ENCODE measurements at places on chromosomes 2 and 18.

GRCh38 chr2:186724736-186725135 lies 30.9 kb downstream of the FAM171B start:
- DNase-seq: no peak

- no peak for DNase-seq
These were observed 621.9 kb downstream of the XIRP2 start for GRCh38 chr2:167510071-167510759.

DNA sequence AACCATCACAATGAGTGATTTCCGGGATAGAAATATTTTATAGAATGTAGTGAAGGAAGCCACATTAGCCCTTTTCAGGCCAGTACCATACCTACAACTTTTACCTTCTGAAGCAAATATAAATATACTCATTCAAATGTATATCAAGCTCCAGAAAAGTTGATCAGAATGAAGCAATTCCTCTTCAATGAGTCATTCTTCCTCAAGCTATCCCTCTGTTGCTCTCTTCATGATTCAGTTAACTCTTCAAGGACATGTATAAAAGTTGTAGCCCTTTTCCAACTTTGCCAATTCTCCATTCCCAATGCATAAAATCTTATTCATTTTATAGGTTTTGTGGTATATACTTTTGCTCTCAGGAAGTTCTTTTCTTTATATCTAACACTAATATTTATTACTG lies 242.1 kb upstream of the RGPD4 start:
- DNase-seq: no peak

DNA sequence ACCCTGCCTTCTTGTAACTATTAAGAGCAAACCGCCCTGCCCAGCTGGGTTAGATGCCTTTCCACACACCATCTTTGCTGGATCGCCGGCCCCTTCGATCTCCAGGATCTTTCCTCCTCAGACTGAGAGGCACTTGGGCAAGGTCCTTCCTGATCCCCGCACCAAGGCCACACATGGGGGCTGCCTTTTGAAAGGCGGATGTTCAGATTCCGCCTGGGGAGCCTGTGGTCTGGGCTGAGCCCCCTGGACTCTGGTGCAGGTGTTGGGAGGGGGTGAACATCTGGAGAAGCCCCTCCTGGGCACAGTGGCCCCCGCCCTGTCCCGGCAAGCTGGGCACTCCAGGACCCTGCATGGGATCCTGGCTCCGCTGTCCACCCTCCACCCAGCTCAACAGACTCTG lies 135.4 kb upstream of the HDAC4 start:
- DNase-seq: no peak

GRCh38 chr2:161709428-161709827 lies 85.2 kb downstream of the SLC4A10 start:
- DNase-seq: no peak

DNA sequence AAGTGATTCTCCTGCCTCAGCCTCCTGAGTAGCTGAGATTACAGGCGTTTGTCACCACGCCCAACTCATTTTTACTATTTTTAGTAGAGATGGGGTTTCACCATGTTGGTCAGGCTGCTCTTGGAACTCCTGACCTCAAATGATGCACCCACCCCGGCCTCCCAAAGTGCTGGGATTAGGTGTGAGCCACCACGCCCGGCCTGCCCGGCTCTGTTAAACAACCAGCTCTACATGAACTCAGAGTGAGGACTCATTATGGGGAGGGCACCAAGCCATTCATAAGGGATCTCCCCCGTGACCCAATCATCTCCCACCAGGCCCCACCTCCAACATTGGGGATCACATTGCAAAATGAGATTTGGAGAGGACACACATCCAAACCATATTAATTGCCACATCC lies 8.8 kb downstream of the ATIC start:
- no peak for DNase-seq

GRCh38 chr2:159710601-159711180 lies 1.6 kb upstream of the MARCHF7 start:
- no peak for DNase-seq

DNA sequence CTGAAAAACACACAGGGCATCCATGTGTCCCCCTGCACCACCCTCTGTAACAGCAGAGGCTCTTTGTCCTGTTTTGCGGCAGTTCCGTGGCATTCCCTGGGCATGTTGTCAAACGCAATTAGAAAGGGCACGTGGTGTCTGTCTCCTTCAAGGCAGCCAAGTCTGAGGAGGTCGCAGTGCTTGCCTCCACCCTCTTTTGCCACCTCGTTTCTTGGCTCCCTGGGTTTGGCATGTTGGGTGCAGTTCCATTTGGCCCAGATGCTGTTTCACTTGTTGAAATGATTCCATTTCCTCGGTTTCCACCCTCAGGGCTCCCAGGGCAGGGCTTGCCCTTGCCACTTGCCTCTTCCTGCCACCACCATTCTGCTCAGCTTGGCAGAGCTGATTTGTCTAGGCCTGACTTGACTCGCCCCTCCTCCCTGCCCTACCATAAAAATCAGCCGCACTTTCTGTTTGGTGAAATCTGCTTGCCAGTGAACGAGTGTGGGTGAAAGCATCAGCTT lies 12.4 kb downstream of the CCL20 start:
- peak; percentile 32 for DNase-seq

- no peak for DNase-seq
These were observed 1142.3 kb upstream of the FANCL start for GRCh38 chr2:59383473-59383872.

DNA sequence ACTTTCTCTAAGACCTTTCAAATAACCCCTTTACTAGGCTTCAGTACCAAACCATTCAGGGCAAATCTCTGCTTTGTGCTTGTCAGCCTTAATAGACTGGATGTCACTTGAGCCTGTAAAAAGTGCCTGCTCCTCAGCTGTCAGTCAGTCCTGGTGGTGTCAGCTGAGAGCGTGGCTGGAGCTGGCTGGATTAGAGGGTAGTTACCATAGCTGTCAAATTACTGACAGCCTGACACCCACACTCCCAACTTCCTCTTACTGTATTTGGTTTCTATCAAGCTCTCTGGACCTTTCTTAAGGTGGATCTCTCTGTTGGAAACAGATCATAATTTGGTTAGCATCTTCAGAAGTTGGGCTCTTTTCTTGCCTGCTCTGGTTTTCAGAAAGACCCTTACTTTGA lies 371.4 kb upstream of the ATP5MC3 start:
- no peak for DNase-seq

DNA sequence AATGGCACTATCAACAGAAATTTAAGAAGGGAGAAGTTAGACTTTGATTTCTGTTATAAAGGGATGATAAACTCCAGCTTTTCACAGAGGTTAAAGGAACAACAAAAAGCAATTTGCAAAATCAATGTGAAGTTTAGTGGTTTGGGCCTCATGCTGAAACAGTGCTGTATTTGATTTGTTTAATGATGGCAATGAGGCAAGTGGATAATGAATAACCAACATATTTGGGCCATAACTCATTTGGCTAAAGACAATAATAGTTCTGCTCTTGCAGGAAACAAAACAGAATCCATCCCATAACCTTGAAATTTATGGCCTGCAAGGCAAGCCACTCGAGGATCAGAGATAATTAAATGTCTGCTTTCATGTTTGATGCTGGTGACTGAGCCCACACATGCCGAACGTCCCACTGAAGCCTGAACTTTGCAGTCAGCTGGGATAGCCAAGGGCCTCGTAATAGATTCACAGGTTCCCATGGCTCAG lies 56.5 kb downstream of the TPGS2 start:
- DNase-seq: no peak

GRCh38 chr2:172869861-172870260 lies 134.2 kb downstream of the RAPGEF4 start:
- DNase-seq: no peak

- DNase-seq: no peak
These were observed 945.8 kb downstream of the CBLN2 start for GRCh38 chr18:71598374-71598773.

GRCh38 chr18:58633874-58634273 lies 5.0 kb upstream of the ALPK2 start:
- DNase-seq: no peak

- no peak for DNase-seq
These were observed 86.5 kb upstream of the SLC14A2 start for GRCh38 chr18:45528712-45529336.

DNA sequence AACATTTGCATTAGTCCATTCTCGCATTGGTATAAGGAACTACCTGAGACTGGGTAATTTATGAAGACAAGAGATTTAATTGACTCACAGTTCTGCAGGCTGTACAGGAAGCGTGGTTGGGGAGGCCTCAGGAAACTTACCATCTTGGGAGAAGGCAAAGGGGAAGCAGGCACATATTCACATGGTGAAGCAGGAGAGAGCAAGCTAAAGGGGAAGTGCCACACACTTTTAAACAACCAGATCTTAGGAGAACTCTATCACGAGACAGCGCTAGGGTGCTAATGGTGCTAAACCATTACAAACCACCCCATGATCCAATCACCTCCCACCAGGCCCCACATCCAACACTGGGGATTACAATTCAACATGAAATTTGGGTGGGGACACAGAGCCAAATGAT lies 201.7 kb upstream of the MGAT5 start:
- no peak for DNase-seq

- DNase-seq: no peak
These were observed 99.8 kb downstream of the TDRD15 start for GRCh38 chr2:21223618-21224017.

DNA sequence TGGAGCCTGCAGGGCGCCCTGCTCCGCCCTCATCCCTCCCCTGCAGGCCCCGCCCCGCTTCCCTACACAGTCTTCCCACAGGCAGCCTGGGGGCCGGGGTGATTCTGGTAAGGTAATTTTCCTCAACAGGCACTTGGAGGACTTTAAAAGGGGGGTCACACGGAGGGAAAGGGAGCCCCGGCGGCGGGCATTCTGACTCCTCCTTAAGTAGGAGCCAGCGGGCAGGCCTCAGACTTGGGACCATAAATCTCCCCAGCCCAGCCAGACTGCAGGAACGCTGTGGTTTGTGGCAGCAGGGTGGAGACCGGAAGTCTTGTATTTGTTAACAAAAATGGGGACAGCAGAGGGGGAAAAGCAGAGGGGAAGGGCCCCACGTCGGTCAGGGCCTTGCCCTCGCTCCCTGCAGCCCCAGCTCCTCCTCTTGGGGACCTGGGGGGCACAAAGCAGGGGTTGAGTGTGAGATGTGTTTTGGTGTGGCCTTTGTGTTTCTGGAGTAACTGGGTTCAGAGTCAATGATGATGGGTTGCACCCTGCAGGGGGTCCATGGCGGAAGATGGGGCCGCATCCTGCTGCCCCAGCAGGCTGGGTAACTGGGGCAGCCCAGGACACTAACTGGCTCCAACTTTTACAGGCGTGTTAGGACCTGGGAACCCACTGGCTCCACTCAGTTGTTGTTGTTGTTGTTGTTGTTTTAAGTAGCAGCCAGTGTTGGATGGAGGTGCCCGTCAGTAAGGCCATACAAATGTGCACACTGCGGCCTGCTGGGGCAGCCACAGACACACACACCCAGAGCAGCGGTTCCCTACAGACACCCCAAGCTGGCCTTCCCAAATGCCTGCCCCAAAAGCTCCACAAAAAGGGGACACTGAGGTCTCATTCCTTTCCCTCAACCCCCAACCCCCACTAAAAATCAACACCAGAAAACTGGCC lies 27.7 kb downstream of the SMAD7 start:
- DNase-seq: peak; percentile 31

DNA sequence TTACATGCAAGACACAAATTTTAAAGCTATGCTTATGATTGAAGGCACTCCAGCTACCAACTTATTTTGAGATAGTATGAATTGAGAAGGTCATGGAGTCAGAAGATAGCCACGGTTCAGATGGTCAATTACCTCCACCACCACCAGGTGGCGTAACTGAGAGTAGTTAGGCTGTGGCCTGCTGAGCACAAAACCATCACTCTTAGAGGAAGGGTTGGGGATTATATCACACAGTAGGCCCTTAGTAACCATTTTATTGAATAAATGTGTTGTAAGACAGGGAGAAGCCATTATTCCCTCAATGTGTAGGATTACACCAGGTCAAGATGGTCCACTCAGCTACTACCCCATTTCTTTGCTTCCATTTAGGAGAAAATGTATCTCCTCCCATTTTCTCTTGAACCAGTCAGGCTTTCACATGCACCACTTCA lies 18.8 kb downstream of the KLHL41 start:
- DNase-seq: peak; percentile 66

DNA sequence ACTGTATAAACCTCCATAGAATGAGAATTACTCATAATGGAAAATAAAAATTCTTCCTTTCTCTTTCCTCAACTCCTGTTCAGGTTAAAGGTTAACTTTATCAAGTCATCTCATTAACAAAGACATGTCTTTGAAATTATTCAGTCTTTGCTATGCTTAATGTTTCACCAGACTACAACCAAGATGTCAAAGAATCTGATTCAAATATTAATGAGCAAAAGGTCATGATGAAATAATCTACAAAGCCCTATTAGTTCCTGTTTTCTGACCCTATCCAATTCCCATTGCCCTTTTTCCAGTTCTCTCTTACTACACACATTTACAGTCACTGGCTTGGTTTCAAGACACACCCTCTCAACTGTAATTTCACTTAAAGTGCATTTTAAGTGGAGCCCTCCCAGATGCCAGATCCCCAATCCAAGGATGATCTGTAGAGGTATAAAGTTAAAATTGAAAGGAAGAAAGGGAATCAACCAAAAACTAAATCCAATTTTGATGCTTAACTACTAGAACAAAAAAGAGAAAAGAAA lies 246.9 kb upstream of the CYP26B1 start:
- DNase-seq: no peak

GRCh38 chr2:104863468-104864279 lies 9.8 kb downstream of the POU3F3 start:
- DNase-seq: no peak

GRCh38 chr18:35728676-35729075 lies 147.1 kb downstream of the GALNT1 start:
- no peak for DNase-seq

DNA sequence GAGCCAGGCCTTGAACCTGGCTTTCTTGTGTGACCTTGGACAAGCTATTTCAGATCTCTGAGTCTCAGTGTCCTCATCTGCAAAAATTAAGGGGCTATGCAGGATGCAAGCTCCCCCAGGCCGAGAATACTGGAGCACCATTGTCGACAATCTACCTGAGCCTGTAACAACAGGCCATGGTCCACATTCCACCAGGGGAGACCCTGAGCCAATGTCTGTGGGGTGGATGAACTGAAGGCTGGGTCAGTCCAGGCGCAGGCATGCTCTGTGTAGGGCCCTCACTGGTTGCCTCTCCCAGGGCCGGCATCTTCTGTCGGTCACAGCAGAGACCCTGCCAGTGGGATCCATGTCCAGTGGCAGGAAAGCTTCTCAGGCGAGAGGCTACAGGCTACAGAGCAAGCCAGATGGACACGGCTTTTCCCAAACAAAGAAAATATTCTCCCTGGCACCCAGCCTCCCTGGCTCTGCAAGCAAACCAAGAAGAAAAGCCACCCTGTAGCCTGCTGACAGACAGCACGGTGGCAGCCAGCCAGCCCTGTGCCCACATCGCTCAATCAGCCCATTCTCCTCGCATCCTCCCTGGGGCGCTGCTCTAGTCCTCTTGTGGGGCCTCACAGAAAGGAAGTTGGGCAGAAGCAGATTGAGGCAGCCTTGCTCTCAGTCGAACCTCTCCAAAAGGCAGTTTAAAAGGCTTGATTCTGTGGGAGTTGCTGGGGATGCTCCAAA lies 48.7 kb upstream of the FZD7 start:
- no peak for DNase-seq

DNA sequence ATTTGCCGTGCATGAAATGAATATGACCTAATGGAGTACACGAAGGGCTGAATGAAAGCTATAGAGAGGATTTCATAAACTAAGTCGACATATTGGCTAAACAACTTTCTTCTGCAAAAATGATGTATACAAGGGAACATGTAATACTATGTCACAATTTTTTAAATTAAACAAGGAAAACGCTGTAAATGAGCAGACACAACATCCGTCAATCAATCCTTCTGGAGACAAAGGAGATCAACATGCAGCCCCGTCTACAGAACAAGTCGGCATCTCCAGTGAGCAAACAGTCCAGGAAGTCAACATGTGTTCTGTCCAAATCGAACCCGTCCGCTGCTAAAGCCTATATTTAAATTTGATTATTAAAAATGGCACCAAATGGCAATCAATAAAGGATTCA lies 180.8 kb downstream of the TCF4 start:
- DNase-seq: no peak
